ENCODE measurements at places on chromosomes 5 and 9.
A peak's percentile ranks its signal among the peaks of the same experiment; 100 is the strongest.

DNA sequence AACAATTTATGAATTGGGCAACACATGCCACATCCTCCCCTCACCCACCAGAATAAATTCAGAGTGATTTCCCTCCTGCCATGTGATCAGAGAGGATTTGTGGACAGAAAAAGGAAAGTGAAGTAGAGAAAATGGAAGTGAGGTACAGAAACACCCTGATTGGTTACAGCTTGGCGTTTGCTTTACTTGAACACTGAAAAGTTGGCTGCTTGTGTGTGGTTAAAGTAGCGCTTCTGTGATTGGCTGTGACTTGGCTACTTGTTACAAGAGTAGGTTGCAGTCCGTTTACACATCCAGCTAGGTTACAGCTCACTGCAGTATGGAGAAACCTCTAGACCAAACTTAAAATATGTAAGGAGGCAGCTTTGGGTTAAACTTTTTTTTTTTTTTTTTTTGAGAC is 205.2 kb upstream of the ZNF608 start:
- DNase-seq: no peak

GRCh38 chr5:50535393-50535792 is 94.3 kb upstream of the EMB start:
- no peak for DNase-seq

- no peak for DNase-seq
Measured at GRCh38 chr5:2291146-2291840, 408.6 kb upstream of the IRX4 start.

DNA sequence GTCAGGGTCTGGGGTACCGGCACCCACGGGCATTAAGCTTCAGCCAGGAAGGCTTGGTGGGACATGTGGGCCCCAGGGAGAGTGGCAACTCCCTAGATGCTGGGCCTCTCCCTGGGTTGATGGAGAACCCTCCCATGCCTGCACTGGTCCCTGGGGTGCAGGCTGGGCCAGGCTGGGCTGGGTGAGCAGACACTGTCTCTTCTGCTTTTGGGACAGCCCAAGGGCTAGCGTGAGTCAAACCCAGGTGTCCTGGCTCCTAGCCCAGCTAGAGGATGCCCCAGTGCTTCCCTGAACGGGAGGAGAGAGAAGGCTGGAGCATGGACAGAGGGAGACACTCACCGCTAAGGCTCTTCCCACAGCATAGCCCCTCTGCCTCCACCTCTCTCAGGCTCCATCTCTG is 5.7 kb upstream of the AQP7 start:
- no peak for DNase-seq

DNA sequence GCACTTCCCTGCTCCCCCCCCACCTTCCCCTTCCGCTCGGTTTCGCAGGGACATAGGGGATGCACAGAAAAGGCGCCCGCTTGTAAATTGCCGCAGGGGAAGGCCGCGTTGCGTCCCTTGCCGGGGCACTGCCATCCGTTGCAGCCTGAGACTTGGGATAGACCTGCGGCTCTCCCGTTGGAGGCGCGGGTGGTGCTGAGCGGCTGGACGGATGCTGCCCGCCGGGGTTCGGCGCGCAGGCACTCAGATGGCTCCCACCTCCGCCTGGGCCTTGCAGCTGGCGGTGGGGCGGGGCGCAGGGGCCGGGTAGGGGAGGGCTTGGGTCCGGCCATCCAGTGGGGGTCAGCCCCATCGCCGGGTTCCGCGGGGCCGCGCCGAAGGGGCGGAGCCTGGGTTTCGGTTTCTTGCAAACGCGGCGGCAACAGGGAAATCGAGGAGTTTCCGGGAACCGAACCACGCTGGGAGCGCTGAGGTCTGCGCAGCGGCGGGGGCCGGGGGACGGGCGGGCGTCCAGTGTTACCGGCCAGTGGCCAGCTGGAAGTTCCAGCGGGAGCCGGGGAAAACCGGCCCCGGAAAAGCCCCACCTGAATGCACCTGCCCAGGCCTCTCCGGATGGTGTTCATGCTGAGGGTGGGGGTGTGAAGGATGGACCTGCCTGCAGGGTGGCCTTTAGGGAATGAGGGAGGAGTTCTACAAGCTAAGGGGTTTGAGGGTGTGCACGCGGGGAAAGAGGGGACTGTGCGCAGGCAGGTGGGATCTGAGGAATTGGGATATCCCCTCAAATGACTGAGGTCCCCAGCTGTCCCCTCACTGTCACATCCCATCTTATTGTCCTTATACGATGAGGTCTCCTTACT is 6.3 kb upstream of the IRF1 start:
- DNase-seq: peak; percentile 94

Data from Right ventricle myocardium superior (tissue), 1 donor.